GM12891 (cell line): ENCODE measurements at places on chromosomes 2 and 18.

- DNase-seq, result no peak
These were observed 41.1 kb downstream of the MARCO start for GRCh38 chr2:118983133-118983532.

- DNase-seq, result no peak
These were observed 4.8 kb upstream of the ACVR1 start for GRCh38 chr2:157880927-157881326.

GRCh38 chr2:42900289-42900891 is 108.0 kb upstream of the HAAO start:
- DNase-seq, result no peak

DNA sequence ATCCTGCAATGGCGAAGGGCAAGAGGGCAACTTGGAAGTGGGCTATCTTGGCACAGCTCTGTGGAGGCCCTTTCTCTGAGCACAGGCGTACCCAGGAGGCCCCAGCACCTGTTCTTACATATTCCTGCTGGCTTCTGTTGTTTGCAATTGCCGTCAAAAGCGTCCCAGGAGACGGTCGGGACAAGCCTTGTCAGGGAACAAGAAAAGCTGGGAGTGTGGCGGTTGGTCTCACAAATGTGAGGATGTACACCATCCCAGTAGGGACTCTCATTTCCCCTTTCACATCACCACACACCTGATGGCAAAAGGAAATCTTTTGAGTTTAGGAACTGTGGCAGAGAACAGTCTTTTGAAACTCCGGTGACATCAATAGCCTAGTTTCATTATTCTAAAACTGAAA is 94.7 kb upstream of the EFEMP1 start:
- no peak for DNase-seq

DNA sequence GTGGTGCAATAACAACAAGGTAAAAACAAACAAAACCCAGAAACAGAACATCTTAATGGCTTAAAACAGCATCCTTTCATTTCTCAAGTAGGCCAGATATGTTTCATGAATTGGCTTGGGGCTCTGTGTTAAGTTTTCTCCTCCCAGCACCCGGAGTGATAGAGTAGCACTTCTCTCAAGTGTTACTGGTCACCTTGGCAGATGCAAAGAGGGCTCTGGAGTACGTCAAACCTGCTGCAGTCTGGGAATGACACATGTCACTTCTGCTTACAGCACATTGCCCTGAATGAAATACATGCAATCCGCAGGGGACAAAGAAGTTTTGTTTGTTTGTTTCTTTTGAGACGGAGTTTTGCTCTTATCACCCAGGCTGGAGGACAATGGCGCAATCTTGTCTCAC is 639.3 kb downstream of the CNTNAP5 start:
- no peak for DNase-seq

GRCh38 chr2:58291726-58292438 is 50.8 kb upstream of the FANCL start:
- DNase-seq, result no peak

GRCh38 chr2:127072970-127073369 is 34.0 kb downstream of the BIN1 start:
- DNase-seq, result no peak

DNA sequence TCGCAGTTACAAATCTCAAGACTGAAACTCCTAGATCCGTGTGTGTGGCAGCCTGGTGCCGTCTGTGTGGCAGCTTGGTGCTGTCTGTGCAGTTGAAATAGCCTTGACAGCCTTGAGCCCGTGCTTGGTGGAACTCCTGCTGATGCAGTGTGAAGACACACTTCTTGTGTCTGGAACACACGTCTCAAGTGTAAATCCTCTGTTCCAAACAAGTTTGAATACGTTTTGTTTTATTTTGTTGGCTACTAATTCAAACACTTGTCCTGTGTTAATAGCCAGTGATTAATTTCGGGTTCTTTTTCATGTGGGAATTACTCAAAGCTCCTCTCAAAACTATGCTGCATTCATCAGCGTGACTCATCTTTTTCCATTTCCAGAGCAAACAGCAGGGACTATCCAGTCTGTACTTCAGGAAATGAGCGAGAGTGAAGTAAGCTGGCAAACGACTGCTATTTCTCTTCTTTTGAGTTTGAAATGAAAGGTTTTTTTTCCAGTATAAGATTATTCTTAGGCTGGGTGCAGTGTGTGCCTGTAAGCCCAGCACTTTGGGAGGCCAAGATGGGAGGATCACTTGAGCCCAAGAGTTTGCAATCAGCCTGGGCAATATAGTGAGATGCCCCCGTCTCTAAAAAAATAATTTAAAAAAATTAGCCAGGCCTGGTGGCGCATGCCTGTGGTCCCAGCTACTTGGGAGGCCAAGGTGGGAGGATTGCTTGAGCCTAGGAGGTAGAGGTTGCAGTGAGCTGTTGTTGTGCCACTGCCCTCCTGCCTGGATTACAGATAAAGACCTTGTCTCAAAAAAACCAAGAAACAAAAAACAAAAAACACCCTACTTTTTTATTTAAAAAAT is 152.9 kb downstream of the SPP2 start:
- no peak for DNase-seq

GRCh38 chr2:131543385-131543891 is 15.8 kb downstream of the CCDC74A start:
- no peak for DNase-seq

GRCh38 chr2:120431386-120432292 is 85.7 kb downstream of the INHBB start:
- DNase-seq, result no peak

GRCh38 chr2:62596061-62596921 is 90.3 kb upstream of the TMEM17 start:
- no peak for DNase-seq

DNA sequence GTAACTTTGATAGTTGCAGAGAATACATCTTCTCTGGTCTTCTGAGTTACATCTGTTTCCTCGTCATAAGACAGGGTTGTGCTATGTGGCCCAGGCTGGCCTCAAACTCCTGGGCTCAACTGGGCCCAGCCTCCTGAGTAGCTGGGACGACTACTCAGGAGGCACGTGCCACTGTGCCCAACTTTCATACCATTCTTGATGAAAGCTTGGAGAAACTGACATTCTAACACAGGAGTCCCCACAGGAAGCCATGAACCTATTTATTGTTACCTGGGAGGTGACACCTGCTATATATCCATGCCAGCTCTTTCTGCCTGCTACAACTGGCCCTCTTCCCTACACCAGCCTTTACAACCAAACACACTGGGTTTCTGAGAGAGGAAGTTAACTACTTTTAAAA is 19.1 kb downstream of the EIF2AK3 start:
- no peak for DNase-seq

- DNase-seq, result no peak
These were observed 9.5 kb downstream of the PNO1 start for GRCh38 chr2:68167186-68167585.

GRCh38 chr2:145715601-145716000 is 1195.7 kb upstream of the ZEB2 start:
- DNase-seq, result no peak

GRCh38 chr2:175568109-175568730 is 386.7 kb upstream of the ATP5MC3 start:
- DNase-seq, result no peak

DNA sequence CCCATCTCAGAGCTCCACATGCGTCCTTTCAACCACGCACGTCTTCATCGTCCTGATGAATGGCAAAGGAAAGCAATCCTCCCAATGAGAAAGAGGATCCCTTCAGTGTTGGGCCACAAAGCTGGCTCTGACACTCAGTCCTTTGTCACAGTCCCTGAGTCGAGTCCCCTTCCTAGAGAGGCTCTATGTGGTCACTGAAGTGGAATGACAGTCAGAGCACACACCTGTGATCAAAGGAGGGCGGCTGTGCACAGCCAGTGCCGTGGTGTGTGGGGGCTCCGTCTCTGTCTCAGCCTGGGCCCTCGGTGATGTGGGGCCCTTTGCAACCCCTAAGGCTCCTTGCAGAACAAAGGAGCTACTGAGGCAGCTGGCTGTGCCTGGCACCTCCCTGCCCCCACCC is 157.3 kb upstream of the APCDD1 start:
- DNase-seq, result no peak

- no peak for DNase-seq
These were observed 40.7 kb upstream of the CCDC150 start for GRCh38 chr2:196598846-196599245.

- no peak for DNase-seq
These were observed 523.6 kb downstream of the PID1 start for GRCh38 chr2:228747483-228747882.

DNA sequence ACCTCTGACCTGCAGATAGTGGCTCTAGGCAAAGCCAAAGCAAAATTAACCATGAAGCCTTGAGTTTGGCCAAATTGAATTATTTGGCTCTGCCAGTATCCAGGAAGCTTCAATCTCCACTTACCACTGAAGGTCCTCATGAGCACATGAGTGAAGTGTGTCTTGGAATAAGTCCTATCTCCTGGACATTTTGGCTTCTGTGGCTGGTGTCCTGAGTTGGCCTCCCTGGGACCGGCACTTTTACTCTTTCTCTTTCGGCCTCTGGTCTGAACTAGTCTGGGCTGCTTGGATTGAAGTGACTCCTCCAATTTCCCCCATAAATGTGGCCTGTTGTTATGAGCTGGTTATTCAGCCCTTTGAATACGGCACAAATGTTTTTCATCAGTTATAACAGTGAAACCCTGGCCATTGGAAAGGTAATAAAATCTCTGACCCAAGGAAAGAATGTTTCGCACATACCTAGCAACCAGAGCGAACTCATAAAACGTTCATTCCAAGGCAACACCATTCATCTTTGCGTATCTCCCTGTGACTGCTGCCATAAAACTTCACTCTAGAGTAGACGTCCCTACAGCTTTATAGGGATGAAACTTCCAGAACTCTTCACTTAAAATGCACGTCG is 216.4 kb downstream of the LPIN1 start:
- DNase-seq, result no peak

- DNase-seq, result no peak
These were observed 1080.7 kb upstream of the CELF4 start for GRCh38 chr18:38646296-38646695.

- no peak for DNase-seq
These were observed 66.1 kb downstream of the CHN1 start for GRCh38 chr2:174939046-174939445.
